Activated CD4-positive, alpha-beta T cell treated with anti-CD3 and anti-CD28 coated beads for 1 hour (primary cell): ENCODE measurements at places on chromosomes 7 and 10.

DNA sequence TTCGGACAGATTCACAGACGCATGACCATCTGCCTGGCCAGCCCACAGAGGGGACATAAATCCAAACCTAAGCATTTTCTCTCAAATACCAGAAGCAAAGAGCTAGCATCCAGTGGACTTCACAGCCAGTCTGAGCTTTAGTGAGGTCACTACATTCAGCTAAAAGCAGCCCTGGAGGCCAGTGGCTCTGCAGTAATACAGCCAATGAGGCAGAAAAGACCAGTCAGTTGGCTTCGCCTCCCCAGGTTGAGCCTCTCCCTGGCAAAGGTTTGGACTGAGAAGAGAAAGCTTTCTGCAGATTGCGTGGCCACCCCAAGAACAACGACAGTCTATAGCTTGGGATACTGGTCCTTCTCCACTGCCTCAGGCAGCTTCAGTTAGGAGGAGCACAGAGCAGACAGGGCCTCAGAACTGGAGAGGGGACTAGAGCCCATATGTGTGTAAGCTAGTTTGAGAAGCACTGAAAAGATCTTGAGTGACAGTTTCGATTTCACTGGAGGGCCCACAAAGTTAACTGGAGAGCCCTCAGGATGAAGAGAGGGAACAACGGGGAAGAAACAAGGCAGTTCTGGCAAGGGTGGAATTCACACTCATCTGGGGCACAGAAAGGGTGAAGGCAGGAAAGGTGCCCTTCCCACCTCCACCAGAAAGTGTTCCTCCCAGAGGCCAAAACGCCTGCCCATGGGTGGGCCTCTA lies 3.8 kb downstream of the WDR91 start:
- no peak for DNase-seq

DNA sequence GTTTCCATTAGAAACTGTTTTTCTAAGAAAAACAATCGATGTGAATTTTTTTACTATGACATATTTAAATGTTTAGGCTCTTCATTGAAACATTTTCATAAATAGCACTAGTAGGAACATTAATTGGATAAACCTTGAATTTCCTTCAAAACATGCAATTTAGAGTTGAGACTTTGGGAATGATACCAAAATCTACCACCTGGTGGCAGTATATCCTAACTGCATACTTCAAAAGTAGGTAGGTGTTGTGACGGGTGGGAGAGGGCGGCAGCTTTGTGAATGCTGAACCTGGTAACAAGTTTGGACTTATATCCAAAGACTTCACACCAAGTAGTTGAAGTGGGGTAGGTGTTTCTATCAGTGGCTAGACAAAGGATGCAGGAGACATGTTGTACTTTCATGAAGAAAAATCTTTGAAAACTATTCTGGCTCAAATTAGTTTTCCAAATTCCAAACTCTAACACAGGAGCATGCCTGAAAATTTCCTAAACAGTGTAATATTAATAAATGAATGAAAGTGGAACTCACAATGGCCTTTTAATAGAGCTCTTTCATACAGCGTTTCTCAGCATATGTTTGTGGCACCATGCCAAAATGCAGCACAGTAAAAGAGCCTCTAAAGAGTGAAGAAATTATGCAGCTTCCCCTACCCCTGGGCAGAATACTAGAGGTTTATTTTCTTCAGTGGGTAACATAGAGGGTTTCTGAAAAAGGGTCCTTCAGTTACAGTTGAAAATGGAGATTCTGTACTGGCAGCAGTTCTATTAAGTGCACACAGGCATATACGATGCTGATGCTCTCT lies 201.0 kb upstream of the TPK1 start:
- DNase-seq, result no peak

- DNase-seq, result no peak
Observed at GRCh38 chr10:33265621-33266020, 68.8 kb downstream of the NRP1 start.

DNA sequence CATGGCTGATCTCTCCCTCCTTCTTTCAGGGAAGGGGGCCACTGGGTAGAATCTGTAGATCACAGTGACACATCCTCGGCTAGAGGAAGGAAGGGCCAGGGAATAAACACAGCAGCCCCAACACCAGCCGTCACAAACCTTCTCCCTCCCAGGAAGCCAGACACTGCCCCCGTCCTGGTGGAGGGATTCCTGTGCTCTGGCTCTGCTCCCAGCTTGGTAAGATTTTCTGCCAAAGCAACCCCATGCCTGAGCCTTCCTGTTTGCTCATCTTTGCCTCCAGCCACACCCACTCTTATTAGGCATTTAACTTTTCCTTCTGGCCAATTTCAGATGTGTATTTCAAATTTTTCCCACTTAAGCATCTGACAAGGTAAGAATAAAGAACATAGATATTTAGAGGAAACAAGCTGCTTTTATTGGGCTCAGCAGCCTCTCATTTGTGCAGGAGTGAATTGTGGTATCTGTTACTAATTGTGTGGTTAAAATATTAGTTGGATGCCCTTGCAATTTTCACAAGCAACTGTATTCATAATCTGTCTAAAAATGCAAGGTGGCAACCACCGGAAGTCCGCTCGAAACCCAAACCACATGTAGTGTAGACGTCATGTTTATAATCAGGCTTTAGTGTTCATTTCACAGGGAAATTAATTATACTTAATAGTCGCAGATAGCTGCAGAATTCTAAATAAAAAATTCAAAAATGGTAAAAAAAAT lies 13.2 kb upstream of the NPS start:
- DNase-seq, result no peak

- no peak for DNase-seq
Observed at GRCh38 chr7:150751702-150752101, 14.5 kb downstream of the GIMAP5 start.

DNA sequence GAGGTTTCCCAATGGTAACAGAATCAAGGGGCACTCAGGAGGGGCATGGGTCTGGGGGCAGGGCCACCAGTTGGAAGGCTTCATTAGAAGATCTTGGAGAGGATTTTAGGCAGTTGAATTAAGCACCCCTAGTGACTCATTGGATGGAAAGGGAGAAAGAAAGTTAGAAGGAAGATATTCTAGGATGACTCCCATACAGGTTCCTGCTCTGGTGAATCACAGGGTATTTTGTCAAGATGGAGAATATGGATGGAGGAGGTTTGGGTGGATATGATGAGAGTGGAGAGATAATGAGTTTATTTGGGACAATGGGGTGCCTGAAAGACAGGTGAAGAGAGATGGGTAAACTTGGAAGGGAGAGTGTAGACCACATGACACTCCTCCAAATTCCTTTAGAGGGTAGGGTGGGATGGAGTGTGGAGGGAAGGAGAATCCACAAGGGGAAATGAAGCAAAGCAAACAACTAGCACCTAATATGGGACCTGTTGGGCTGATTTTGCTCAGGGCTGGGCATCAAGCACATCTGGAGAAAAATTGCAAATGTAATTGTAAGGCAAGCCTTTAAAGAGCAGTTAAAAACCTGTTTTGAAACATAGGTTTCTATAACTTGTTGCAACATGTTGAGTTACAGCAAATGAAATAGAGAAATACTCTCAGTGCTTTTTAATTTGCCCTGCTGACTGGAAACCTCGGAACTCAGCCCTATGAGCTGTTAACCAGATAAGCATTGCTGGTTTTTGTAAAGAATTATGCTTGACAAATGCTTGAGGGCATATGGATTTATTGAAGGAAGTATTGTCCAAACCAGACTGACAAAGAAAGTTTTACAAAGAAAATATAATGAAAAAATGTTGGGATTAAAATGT lies 2.9 kb upstream of the ENTPD7 start:
- DNase-seq, result no peak

DNA sequence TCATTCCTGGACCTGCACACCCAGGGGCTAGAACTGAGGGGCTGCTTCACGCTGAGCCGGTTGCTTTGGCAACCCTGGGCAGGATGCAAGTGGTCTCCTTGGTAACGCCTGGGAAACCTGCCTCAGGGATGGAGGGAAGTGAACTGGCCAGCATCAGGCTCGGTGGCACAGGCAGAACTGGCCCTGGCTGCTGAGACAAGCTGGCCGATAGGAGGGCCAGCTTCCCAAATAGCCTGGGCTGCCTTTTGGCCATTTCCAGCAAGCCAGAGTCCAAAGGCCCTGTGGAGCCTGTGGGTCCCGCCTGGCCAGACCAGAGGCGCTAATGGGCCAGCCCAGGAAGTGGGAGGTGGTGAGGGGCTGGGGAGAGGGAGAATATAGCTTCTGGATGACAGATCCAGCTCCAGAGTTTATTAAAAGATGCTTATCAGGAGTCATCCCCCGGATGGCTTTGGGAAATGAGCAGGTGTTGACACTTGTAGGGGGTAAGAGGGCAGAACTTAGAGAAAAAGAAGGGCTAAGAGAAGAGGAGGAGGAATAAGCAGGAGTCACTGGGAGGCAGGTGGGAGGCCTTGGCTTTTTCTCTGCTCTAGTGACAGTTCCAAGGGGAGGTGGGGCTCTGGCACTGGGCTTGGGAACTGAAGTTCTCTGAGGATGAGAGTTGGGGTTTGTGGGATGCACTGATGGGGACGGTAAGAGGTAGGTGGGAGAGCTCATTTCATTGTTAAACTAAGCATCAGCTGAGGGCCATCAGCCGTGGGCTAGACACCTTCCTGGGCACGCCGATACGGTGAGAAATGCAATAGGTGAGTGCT lies 9.6 kb downstream of the NEURL1 start:
- no peak for DNase-seq

- DNase-seq, result no peak
Observed at GRCh38 chr10:80272793-80273522, 16.5 kb downstream of the MAT1A start.

- DNase-seq, result no peak
Observed at GRCh38 chr7:16038906-16039305, 352.4 kb upstream of the MEOX2 start.

DNA sequence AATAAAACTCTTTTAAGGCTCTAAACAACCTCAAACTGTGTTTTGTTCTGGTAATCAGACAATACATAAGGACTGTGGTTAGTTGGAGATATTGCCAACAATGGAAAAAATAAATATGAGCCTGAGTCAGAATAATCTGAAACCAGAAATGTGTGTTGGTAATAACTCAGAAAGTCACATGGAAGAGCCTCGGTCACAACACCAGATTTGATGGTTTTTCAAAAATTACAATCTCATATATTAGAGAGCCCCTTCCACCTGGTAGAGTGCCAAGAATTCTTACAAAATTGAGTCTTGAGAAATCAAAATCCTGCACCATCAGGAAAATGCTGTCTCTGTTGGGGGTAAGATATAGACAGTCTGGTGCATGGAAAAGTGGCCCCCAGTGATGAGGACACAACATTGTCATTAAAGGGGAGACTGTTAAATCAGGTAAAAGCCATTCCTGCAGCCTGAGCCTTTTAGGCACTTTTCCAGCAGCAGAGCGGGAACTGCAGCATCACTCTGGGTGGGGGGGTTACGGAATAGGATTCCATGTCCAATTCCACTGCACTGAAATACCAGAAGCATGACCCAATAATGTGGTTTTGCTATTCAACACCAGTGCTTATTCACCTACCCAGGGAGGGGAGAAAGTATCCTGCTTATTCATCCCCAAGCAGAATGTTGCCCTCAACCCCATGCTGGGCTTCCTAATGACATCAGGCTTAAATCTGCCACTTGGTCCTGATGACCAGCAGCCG lies 9.5 kb upstream of the ADAM12 start:
- no peak for DNase-seq

- DNase-seq, result no peak
Observed at GRCh38 chr10:14016011-14016536, 314.6 kb downstream of the FRMD4A start.

DNA sequence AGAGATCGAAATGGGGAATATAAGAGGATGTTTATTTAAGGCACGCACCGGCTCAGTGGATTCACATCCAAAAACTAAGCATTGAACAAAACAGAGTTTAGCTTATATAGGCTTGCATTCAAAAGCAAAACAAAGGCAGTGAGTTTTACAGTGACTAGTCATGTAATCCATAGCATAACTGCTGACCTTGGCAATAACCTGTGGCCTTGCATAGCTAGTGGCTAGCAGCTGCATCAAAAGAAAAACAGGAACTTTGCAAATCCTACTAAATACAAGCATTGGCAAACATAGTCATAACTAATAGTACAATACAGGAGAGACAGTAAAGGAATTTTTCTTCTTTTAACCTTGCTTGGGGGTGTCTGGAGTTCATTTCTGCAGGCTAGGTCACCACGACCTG lies 9.7 kb upstream of the ZNF485 start:
- no peak for DNase-seq

- no peak for DNase-seq
Observed at GRCh38 chr10:14318007-14318406, 12.7 kb downstream of the FRMD4A start.

DNA sequence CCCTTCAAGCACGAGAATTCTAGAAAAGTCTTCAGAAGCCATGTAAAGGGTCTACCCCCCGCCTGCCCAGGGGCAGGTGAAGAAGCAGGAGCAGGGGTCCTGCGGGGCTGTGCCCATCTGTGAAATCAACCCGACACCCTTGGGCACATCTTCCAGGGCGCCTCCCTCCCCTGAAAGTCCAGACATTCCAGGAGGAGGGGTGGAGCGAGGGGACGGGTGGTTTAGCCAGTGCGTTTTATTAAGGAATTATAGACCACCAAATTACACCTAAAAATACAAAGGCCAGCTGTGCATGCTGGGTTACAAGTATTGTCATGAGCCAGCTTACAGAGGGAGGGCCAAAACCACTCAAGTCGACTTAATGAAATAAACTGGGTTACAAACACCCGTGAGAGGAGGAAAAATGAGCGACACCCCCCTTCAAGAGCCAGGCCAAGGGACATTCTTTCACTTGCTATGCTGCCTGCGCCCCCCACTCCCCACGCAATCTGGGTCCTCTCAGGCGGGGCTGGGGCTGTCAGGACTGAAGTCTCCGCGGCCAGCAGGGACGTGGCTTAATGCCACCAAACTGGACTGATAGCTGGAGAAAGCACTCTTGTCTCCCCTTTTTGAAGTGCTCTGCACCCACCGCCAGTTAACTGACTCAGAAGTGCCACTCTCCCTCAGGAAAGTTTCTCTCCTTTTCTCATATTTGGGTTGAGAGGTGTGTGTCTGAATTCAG lies 360.3 kb downstream of the FRMD4A start:
- DNase-seq, result no peak

DNA sequence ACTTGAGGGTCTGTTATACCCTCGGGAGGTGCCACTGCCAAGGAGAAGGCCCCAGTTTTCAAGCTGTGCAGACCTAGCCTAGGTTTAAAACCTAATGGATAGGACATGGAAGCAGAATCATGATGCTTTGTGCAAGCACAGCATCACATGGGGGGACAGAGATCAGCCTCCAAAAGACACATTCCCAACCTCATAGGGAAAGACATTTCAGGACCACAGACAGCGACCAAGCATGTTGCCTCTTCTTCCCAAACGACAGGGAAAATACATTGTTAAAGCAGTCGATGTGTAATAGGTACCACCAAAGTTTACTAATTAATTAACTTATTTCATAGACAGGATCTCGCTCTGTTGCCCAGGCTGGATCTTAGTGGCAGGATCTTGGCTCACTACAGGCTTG lies 573.9 kb downstream of the TCERG1L start:
- no peak for DNase-seq

- DNase-seq, result no peak
Observed at GRCh38 chr10:96244354-96244753, 27.0 kb downstream of the BLNK start.

DNA sequence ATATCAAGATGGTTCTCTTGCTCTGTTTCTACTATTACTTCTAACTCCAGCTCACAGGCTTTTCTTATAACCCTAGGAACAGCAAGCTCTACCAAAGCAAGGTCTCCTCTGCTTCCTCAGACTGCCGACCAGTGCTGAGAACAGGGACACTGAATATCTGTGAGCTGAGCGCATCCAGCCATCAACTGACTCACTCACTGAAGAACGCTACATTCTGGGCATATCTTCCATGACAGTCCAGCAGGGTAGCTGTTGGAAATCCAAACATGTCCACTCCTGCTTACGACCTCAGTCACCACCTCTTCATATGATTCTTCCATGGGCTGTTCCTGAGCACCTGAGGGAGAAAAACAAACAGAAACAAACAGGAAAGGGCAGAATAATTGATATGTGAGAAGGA lies 2.8 kb downstream of the ZNF32 start:
- DNase-seq, result no peak
